Uterine smooth muscle cell (primary cell): ENCODE measurements at places on chromosomes 5 and 9. TPM values are rescaled to one million over a fixed set of nuclear protein-coding genes. Genes with fewer than 3 reads are reported as not detected.

The MARVELD2 gene
- 0.44 and 0.75 TPM in 2 replicates for total RNA-seq

The ORM2 gene
- total RNA-seq, result not detected in 2 replicates

The STC2 gene
- total RNA-seq, result 120 and 287 TPM in 2 replicates

The RBM22 gene
- 19.0 and 24.9 TPM in 2 replicates for total RNA-seq
